ENCODE measurements at places on chromosomes 7 and 10.

- no peak for DNase-seq
Observed at GRCh38 chr7:71652510-71652909, 520.6 kb downstream of the GALNT17 start.

GRCh38 chr10:70352401-70353097, 29.9 kb downstream of the LRRC20 start:
- DNase-seq, result no peak

- DNase-seq, result no peak
Observed at GRCh38 chr10:34880817-34881216, 65.7 kb upstream of the PARD3 start.

- no peak for DNase-seq
Observed at GRCh38 chr7:25181532-25181931, 46.8 kb downstream of the NPVF start.

- no peak for DNase-seq
Observed at GRCh38 chr7:78490524-78490923, 692.0 kb downstream of the PHTF2 start.

DNA sequence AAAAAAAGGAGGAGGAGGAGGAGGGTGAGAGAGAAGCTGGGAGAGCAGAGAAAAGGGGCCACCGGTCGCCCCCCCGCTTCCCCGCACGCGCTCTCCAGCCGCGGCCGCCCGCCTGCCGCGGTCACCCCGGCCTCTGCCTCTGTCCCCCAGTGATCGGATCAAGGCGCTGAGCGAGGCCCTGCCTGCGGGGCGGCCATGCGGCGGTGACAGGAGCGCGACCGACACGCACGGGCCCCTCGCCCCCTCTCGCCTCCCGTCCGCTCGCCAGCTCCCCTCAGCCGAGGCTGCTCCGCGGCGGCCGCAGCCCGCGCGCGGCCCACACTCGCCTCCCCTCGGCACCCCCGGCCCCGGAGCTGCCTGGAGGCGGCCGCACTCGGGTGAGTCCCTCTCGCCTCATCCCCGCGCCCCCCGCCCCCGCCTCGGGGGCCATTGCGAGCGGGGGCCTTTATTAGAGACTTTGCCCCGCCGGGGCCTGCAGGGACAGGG, at the start of gene GTF2I:
Gene GTF2I (plus strand): TSS at position 27 of the 486 bp plus-strand sequence. CDS start 31,411 bp downstream, outside the sequence.
- DNase-seq, result no peak

- no peak for DNase-seq
Observed at GRCh38 chr10:70492786-70493659, 14.5 kb downstream of the PALD1 start.

GRCh38 chr7:17152721-17153120, 145.7 kb upstream of the AHR start:
- DNase-seq, result no peak

DNA sequence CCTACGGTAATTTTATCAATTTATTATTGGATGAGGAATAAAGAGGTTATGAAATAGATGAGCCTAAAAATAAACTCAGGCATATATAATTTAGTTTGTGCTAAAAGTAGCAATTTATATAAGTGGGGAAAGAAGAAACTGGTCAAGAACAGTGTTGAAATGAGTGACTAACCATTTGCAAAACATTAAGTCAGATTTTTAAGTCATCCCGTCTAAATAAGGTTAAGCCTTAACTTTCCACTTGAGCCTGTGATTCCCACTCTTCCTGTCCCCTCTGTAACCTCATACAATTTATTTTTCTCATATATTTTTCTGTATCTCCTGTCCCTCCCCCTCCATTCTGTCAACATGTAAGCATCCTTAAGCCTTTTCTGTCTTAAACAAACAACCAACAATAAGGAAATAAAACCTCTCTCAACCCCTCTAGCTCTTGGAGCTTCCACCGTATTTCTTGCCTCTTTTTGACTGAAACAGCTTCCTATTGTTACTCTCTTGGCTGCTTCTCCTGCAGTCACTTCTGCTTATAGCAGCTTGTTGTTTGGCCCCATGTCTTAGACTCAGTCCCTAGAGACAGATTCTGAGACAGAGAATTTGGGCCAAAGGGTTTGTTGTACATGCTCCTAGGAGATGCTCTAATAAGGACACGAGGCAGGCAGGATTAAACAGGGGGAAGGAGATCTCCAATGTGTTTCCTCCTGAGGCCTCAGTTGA, 109.7 kb downstream of the GNAI1 start:
- no peak for DNase-seq

GRCh38 chr10:80538481-80539185, 931 bp downstream of the SH2D4B start:
- no peak for DNase-seq

DNA sequence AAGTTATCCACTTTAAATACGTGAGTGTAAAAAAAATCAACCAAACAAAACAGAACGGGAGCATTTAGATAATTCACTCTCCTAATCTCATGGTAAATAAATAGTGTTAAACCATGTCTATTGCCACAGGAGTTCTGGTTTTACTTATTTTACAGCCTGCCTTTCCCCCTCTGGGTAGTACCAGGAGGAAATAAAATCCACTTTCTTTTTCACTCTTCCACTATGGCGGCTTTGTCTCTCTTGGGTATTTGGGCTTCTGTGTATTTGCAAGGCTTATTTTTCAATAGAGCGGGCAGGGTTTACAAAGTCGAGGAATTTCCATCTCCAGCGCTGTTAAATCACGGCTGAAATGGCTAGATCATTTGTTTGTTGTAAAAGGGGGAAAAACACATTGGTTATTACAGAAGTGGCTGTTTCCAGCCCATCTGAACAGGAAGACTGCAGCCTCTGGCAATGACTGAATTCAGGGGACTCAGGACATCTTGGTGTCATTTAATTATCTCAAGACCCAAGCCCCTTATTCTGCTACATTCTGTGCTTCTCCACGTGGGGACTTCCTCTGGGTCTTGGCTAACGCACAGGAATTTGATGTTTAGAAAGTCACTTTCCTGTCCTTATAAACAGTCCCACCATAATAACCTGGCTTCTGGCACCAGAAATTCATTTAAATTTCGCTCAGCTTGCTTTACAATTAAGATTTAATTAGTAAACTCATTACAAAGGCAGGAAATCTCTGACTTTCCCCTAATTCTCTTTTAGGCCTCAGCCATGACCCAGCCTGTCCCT, 323.9 kb downstream of the GATA3 start:
- no peak for DNase-seq

GRCh38 chr10:37675449-37675848, 182.0 kb downstream of the ZNF248 start:
- no peak for DNase-seq

DNA sequence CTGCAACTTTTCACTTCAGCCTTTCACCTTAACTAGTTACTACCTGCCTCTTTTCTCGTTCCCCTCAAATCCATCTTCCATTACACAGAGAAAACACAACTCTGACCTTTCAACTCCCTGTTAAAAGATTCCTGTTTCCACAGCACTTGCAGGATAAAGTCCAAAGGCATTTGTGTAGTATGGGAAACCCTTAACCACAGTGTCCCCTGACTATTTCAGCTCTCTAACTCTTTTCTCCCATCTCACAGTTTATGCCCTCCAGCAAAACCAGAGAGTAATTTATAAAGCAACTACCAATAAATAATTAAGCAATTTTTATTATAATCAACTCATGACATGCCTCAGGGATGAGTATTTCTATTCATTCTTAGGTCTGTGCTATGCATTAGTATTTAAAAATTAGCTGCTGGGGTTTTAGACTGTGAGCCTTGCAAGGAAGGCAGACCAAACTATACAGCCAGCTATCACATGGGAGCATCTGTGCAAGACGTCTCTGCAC, 51.0 kb downstream of the COL1A2 start:
- no peak for DNase-seq

- DNase-seq, result no peak
Observed at GRCh38 chr7:151735851-151736402, 141.0 kb downstream of the PRKAG2 start.

DNA sequence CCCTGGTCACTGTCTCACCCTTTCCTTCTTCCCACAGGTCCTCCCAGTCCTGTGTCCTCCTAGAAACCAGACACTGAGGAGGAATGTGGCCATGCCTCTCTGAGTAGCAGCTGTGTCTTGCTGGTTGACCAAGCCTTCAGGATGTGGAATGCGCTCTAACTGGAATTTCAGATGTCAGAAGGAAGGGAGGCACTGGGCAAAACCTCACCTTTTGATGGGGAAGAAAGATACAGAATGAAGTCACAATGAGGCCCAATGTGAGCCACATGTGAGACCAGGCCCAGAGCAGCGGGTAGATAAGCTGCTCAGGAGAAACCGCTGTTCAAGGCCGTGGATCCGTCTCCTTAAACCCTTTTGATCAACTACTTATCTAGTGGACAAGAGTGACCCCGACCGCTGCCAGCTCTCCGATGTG, 54.8 kb upstream of the ECHDC3 start:
- no peak for DNase-seq

- no peak for DNase-seq
Observed at GRCh38 chr7:37369906-37370305, 78.8 kb downstream of the ELMO1 start.

DNA sequence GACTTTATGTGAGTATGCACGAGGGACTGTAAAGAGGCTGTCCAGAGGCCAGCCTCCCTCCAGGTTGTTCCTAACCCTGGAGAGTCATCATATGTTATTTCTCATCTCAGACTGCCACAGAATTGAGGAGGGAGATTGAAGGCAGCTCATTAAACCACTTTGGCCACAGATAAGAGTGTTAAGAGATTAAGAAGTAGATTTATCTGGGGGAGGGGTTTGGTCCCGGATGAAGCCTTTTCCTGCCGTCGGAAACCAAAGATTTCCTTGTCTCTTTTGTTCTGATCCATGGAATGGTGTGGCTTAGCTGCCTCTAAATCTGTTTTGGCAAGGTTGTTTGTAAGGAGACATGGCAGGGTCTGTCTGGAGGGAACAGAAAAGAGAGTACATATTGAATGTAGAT, 338.8 kb downstream of the AUTS2 start:
- no peak for DNase-seq

GRCh38 chr7:109020251-109020650, 450.6 kb downstream of the DNAJB9 start:
- DNase-seq, result no peak

DNA sequence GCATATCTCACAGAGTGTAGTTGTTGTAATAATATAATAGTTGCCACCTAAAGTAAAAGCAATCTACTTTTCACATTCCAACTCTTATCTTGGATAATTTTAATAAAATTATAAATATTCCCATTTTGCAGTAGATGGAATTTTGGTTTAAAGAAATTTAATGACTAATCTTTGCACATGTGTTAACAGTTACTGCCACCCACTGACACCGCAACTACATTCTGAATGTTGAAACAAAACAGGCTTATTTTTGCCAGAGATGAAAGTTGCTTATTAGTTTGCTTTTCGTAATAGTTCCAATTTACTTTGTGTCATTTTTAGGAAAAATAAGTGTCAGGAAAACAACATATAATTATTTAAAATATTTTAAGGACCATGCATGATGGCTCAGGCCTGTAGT, 557.5 kb upstream of the PCDH15 start:
- no peak for DNase-seq

All from stimulated activated CD8-positive, alpha-beta memory T cell treated with anti-CD3 and anti-CD28 coated beads, Interleukin-15, amount 100 ng/mL, for 24 hours (primary cell).